Activated T-helper 2 cell treated with anti-CD3 and anti-CD28 coated beads, Interferon-gamma antibody, Interleukin-2, Interleukin-4, amounts not matched to agents 10 μg/mL and 5 μg/mL and 100 μg/mL, durations not matched to agents 14 hours and 24 hours and 36 hours (primary cell): ENCODE measurements at places on chromosomes 1 and 21. TPM values are rescaled to one million over a fixed set of nuclear protein-coding genes. Genes with fewer than 3 reads are reported as not detected.
A peak's percentile ranks its signal among the peaks of the same experiment; 100 is the strongest.

GRCh38 chr1:86396498-86396890 lies 371 bp upstream of the ODF2L start:
- H3K4me3 ChIP-seq: peak overlapping the region; percentile 89
- H3K4me1 ChIP-seq: peaks cover 30% of the 10 kb centered on the region
- peaks cover 12% of the 10 kb centered on the region for H3K36me3 ChIP-seq
- peaks cover 10% of the 10 kb centered on the region for H3K27me3 ChIP-seq

- peaks cover 9% of the 10 kb centered on the region for H3K4me1 ChIP-seq
- no peak overlapping the region for H3K27ac ChIP-seq
- peaks cover 65% of the 10 kb centered on the region for H3K27me3 ChIP-seq
Measured at GRCh38 chr1:50983219-50983802, 13.3 kb downstream of the CDKN2C start.

GRCh38 chr1:209875515-209875914 lies 47.7 kb downstream of the UTP25 start:
- H3K27ac ChIP-seq: no peak overlapping the region
- peaks cover 33% of the 10 kb centered on the region for H3K27me3 ChIP-seq
- H3K36me3 ChIP-seq: no peaks in the 10 kb centered on the region
- no peak for DNase-seq
- no peak overlapping the region for H3K4me3 ChIP-seq

DNA sequence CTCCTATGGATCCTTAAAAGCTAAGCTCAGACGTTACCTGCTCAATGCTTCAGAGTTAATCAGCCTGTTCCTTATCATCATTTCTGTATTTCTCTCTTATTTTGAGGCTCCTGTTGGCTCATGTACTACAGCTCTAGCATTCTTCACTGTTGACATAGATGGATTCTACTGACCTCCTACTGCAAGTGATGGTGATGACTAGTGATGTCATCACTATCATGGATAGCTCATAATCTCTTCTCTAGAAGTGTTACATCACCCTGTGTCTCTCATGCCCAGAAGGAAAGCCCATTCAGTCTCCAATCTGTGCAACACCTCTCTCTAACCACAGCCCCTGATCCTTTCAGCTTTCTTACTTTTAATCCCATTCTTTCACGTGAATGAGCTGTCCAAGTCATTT lies 168.2 kb upstream of the DPT start:
- no peak overlapping the region for H3K4me3 ChIP-seq
- no peaks in the 10 kb centered on the region for H3K4me1 ChIP-seq
- DNase-seq: no peak
- H3K36me3 ChIP-seq: no peaks in the 10 kb centered on the region

LRRN2 gene
- not detected in 2 replicates for total RNA-seq

DNA sequence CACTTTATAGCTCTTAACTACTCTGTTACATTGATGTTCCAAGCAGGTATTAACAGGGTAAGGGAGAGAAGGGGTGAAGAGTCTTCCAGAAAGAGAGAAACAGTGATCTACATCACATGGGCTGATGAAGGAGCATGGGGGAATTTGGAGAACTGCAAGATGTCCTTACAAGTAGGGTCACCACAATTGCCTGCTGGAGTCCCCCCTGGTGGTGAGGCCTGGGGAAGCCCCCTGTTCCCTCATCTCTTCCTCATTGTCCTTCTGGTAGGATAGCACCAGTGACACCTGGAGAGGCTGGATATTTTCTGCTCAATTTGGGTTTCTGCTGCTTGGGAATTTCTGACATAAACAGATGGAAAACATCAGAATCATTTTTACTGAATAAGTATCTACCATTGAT lies 126.6 kb downstream of the RUNX1 start:
- no peak overlapping the region for H3K4me3 ChIP-seq
- no peaks in the 10 kb centered on the region for H3K27me3 ChIP-seq
- peaks cover 54% of the 10 kb centered on the region for H3K4me1 ChIP-seq

AMY1C gene
- total RNA-seq: not detected in 2 replicates

DNA sequence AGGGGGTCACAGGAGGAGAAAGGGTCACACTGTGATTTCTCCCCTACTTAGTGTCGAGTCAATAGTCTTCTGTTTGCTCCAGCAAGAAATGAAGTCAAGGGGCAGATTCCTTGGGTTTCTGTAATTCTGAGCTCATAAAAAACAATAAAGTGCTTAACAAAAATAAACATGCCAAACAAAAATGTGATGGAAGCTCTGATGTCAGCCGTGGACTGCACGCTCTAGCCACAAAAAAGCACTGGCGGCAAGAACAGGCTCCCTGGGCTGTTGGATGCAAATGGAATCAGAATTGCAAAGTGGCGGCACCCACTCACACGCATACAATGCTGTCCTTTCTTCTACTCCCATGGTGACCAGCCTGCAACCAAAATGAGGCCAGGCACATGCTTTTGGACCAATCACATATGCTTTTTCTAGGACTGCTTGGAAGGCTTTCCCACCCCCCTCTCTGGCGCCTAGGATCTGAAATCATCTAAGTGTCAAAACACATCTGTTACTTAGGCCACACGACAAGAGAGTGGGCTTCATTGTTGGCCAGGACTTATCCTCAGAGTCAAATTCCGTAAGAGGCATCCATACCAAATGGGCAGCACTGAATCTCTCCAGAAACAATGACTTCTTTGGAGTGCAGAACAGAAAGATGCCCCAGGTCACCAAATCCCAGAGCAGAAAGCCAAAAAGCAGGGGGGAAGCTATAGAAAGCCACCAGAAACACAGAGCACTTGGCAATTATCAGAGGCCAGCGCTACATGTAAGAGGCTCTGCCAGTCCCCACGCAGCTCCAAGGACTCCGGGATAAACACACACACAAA lies 9.2 kb downstream of the C1orf198 start:
- H3K4me3 ChIP-seq: no peak overlapping the region
- peaks cover 15% of the 10 kb centered on the region for H3K4me1 ChIP-seq
- no peaks in the 10 kb centered on the region for H3K27me3 ChIP-seq
- H3K36me3 ChIP-seq: no peaks in the 10 kb centered on the region
- H3K27ac ChIP-seq: no peak overlapping the region

DNA sequence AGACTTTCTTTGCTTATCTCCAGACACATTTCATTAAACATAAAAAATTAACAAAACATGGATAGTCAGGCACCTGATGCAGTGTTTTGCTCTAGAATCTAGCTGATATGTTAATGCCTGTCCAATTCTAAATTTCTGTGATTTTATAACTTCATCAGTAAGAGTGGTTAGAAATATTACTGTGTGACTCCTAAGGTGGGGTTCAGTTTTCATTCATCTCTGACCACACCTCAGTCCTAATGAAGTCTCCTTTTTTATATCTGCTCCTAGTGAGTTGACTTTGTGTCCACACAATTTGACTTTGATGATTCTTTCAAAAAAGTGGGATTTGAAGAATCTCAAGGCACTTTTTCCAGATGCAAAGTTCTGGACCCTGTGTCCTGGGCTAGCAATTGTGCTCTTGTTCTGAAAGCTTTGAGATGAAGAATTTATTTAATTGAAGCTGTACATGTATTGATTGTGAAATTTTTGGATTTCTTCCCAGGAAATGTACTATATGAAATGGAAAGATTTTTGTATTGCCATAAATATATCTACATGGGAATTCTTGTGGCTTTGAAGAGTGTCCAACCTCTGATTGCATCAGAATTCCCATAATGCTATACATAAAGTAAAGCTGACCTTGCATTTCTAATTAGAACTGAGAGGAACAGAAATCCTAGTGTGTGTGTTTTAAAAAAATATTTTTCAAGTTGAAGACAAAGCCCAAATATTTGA lies 111.2 kb downstream of the GIPC2 start:
- no peak for DNase-seq
- H3K27ac ChIP-seq: no peak overlapping the region
- peaks cover 4% of the 10 kb centered on the region for H3K4me1 ChIP-seq
- no peaks in the 10 kb centered on the region for H3K36me3 ChIP-seq
- H3K4me3 ChIP-seq: no peak overlapping the region

GRCh38 chr1:113211467-113211866 lies 138.5 kb downstream of the LRIG2 start:
- DNase-seq: no peak
- H3K27ac ChIP-seq: no peak overlapping the region
- no peaks in the 10 kb centered on the region for H3K4me1 ChIP-seq
- peaks cover 5% of the 10 kb centered on the region for H3K27me3 ChIP-seq
- no peak overlapping the region for H3K4me3 ChIP-seq
